ENCODE measurements at places on chromosomes 2 and 18.

DNA sequence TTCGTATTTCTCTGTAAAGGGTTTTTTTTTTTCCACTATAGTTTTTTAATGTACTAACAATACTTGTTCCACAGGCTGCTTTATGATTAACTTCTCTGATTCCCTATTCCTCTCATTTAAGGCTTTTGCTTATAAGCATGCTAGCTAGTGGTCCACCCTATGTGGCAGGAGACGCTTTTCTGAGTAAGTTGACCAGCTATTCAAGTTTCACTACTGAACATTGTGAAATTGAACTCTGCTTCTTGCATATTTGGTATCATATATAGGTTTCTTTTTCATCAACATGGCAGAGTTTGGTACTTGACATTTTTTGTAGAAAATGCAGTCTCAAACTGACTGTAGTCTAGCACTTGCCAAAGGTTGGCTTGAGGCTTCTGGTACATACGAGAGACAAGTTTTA, 74.2 kb downstream of the OTX1 start:
- DNase-seq: no peak

DNA sequence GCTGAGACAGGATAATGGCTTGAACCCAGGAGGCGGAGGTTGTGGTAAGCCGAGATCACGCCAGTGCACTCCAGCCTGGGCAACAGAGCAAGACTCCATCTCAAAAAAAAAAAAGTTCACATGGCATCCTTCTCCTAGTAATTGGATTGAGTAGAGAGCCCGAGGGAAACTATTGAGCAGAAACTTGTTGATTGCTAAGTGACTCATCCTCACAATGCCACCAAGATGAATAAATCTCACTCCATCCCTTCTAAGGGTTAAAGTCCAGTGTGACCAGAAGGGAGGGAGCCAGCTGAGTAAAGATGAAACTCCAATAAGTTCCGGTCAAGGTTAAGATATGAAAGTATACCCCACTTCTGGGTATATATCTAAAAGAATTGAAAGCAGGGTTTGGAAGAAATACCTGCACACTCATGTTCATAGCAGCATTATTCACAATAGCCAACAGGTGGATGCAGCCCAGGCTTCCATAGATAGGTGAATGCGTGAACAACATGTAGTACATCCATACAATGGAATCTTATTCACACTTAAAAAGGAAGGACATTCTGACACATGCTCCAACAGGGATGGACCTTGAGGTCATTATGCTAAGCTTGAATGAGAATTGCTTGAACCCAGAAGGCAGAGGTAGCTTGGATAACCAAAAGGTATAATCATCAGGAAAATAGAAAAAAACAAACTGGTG, 13.0 kb upstream of the FHL2 start:
- no peak for DNase-seq

DNA sequence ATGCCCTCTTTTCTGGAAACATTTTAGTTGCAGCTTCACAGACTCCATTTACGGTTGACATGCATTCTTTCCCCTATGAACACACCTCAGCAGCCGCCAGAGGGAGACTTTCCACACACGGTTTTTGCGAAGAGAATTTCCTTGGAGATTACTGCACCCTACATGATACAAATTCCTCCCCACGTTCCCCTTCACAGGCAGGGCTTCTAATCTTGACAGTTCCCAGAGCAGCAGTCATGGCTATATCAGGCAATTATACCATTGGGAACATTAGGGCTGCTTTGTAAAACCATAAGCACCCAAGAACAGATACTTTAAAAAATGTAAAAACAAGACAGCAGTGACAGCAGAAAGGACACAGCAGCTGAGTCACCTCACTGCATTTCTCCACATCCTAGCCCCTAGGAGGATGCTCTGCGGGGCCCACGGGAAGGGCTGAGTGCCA, 253.8 kb downstream of the TGIF1 start:
- peak; percentile 28 for DNase-seq

- DNase-seq: no peak
Observed at GRCh38 chr2:39000552-39000951, 110.9 kb downstream of the ARHGEF33 start.

- no peak for DNase-seq
Observed at GRCh38 chr2:98881153-98881650, 54.8 kb downstream of the CRACDL start.

DNA sequence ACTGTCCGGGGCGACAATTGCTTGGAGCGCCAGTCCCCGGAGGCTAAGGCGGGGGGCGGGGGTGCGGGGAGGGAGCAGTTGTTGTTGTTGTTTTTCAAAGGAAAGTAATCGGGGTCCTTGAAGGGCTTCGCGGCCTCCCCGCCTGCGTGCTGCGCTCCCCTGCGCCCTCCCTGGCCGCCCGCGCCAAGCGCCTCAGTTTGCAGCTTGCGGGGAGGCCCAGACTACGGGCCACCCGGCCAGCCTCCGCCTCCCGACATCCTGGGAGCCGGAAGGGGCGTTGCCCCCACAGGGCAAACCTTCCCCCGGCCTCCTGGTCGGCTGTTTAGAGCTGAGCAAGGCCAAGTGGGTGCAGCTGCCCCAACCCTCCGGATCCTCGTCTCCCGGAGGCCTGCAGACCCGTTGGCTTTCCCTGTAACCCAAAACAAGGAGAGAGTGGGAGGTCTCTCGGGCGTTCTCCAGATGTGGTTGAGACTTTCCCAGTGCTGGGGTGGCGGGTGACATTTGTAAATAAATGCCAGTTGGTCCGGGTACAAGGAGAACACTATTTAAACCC, 3.7 kb upstream of the SIX3 start:
- DNase-seq: no peak

- no peak for DNase-seq
Observed at GRCh38 chr2:219459460-219460311, 25.0 kb downstream of the SPEG start.

GRCh38 chr2:234999740-235000425, 48.1 kb downstream of the SH3BP4 start:
- DNase-seq: no peak

DNA sequence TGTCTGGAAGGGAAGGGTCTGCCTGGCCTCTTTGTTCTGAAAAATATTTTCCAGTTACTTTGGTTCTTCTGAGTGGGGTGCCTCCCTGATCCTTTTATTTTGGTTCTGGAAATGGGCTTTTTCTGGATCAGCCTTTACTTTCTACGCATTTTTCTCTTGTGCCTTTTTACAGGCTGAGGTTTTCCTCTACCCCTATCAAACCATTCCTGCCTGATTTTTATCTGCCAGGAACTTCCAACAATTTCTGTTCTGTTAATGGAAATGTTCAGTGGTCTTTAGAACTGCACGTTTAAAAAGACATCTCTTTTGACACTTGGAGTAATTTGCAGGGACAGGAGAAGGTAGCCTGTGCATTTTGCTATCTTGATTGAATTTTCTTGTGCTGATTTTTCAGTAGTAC, 113.8 kb downstream of the ARHGAP28 start:
- no peak for DNase-seq

- DNase-seq: no peak
Observed at GRCh38 chr2:130843321-130843985, 6.7 kb downstream of the ARHGEF4 start.

DNA sequence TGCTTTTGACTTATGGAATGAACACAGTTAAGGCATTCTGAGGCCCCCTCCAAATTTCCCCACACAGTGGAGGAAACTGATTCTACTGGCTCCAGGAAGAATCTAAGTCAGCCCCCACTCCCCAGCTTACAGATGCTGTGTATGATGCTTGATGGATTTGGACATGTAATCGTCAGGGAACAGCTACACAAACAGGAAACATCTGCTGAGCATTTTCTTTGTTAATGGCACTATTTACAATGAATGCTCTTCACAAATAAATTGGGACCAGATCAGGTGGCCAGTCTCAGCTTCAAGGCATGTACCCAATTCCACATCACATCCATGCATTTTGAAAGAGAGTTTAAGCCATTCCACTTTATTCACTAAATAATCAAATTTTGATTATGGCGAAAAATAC, 562.3 kb downstream of the SOX11 start:
- DNase-seq: no peak

DNA sequence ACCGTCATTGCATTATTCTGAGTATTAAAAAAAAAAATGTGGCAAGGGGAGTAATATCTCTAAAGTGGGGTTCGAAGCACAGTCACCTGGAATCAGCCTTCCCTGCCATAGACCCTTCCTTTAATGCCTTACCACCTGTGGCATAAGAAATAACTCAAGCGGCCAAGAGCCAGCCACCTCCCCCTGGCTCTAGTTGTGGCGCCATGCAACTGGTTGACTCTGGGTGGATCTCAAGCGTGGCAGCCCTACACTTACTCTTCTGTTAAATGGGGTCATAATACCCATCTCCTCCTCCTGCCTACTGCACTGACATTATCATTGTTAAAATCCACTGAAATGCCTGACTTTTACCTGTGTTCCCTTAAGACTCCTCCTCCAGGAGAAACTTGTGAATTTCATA, 175.8 kb downstream of the SMAD7 start:
- DNase-seq: no peak

DNA sequence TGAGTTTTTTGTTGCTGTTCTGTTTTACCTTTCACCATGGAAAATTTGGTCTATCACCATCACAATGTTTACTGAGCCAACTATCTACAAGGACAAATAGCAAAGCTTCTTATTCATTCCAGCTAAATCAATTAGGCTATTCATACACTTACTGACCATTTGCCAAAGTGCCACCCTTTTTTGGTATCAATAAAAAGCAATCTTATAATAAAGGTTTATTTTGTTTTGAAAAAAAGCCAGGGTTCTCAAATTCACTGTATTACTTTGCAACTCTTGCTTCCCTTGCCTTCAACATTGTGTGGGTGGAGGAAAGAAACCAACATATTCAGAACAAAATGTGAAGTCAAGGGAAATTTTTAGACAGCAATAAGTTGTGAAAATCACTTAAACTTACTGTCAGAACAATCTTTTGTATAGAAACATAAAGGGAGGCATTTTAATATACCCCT, 15.3 kb downstream of the PELI1 start:
- no peak for DNase-seq
